CD4-positive, alpha-beta T cell treated with Interleukin-15 for 4 hours (primary cell): ENCODE measurements at places on chromosomes 2 and 18.

GRCh38 chr18:13791181-13791580 is 32.8 kb upstream of the MC5R start:
- DNase-seq, result no peak

GRCh38 chr2:135851858-135852257 is 14.9 kb upstream of the LCT start:
- no peak for DNase-seq

- DNase-seq, result no peak
These were observed 19.4 kb upstream of the ZSWIM2 start for GRCh38 chr2:186868344-186868743.

DNA sequence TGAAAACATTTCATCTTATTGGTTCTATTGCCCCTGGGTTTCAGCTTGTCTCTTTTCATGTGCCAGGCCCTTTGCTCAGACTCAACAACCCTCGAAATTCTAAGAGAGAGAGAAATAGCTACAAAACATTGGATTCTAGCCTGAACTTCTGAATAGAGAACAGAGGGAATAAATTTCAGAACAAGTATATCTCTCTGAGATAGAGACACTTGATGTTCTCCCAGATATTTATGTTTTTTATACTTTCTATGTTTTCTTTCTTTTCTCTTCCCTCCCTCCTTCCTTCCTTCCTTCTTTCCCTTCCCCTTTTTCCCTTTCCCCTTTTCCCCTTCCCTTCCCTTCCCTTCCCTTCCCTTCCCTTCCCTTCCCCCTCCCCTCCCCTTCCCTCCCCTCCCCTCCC is 279.5 kb upstream of the SPRED2 start:
- DNase-seq, result no peak

DNA sequence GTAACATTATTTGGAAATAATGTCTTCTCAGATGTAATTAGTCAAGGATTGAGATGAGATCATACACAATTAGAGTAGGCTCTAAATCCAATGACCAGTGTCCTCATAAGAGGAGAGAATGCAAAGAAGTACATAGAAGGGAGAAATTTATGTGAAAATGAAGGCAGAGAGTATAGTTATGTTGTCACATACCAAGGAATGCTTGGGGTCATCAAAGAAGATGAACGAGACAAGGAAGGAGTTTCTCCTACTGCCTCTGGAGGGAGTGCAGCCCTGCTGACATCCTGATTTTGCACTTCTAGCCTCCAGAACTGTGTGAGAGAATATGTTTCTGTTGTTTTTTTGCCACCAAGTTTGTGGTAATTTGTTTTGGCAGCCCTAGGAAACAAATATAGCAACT is 100.1 kb downstream of the GALNT13 start:
- no peak for DNase-seq

- no peak for DNase-seq
These were observed 176.7 kb downstream of the ST6GAL2 start for GRCh38 chr2:106709229-106709628.

DNA sequence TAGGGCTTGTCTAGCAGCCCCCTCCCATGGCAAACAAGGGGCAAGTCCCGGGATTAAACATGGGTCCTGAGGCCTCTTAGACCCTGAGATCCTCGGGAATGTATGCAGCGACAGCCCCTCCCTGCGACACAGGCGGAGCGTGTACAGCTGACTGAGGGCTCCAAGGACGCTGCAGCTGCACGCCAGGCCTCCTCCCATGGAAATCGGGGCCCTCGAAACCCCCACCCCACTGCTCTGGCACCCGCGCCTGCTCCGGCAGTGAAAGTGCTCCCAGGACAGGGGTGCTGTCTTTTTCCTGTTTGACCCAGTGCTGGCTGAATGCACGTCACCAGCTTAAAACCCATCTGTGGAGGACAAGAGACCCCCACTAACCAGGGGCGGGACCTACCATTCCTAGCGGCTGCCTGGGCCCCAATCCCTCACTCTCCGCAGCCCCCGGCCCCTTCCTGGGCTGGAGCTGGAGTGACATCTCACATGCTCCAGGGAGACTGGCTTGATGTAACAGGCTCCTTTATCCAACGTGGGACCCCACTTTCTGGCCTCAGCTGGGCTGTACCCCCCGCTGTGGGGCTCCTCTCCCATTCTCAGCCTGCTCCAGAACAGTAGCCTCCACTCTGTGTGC is 247.7 kb downstream of the TWIST2 start:
- no peak for DNase-seq

DNA sequence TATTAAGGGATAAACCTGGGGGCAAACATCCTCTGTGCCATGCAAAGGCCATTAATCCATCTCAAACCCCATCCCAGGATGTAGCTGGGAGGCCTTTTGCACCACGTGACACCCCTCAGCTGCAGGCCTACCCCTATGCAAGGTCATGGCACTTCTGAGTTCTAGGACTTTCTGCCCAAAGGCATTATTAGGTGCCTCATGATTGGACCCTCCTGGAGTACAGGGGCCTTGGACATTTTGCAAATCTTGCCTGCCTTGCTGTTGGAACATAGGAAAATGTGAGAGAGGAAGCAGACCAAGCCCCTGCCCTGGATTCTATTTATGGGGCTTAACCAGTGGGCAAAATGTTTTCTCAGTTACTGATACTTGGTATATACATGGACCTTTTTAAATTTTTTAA is 44.2 kb upstream of the NFU1 start:
- no peak for DNase-seq

GRCh38 chr2:18991177-18992168 is 366.9 kb downstream of the OSR1 start:
- no peak for DNase-seq

DNA sequence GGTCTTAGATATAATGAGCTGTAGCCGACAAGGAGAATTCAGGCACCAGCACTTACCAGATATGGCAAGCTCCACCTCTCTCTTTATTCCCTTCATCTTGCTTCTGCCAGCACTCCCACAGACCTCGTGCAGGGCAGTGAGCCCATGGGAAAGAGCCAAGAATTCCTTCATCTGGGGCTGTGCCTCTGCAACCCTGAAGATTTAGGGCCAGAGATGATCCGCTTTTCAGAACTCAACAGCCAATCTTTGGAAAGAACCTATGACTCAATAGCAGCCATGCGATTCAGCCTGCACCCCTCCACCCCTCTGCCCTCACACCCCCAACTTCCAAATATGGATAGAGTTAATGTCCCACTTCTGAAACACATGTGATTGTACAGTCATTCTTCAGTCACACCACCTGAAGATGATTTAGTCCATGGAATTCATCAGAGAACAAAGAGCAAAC is 533.7 kb upstream of the TNP1 start:
- no peak for DNase-seq

DNA sequence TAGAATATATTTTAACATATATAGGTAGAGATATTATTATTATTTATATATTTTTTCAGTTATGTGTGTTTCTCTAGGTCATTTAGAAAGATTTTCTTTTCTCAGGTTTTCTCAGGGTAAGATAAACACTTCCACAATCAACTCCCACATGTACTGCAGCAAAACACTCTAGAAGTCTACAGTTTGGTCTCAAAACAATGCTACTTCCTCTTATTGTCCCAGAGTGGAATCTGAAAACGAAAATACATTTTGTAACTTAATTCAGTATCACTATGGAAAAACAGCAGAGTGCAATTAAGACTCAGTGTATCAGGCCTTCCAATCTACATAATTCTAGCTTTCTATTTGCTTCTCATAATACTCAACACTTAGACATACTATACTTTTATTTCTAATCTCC is 190.1 kb upstream of the SLC35G4 start:
- DNase-seq, result no peak

DNA sequence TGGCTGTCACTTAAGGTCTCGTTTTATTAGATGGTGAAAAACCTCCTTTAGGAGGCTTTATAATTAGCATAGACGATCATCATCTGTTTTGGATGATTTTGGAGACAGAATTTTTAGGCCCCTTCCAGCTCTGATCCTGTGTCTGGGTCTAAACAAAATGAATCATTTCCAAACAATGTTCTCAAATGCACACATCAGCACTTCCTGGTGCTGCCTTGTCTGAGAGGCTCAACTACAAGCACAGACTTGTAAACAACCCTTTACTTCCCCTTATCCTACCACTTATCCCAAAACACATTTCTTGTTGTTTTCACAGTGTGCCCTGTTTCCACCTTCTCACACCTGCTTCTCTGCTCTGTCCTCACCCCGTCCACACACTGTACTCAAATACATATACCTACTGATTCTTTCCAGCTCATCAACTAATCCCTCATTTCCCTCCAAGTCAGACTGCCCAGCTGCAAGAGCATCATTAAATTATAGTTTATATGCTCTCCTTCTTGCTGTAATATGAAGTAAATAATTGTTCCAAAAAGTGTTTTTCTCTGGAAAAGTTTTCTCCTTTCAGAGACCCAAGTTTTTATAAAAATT is 71.2 kb upstream of the COL3A1 start:
- DNase-seq, result no peak

DNA sequence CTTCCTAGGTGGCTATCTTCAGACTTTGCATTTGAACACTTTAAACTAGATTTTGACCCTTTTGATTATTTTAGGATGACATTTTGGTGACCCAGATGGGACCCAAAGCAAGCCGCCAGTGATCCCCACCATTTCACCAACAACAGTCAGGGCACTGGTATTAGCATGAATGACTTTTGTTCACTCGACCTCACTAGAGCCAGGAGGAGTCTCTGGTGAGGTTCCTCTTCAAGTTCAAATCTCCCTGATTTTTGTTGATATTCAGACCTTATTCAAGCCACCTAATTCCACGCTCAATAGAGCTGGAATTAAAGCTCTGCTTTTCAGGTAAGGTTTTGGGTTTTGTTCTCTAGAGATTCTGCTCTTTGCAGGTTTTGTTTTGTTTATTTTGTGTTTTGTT is 202.3 kb downstream of the MREG start:
- no peak for DNase-seq

DNA sequence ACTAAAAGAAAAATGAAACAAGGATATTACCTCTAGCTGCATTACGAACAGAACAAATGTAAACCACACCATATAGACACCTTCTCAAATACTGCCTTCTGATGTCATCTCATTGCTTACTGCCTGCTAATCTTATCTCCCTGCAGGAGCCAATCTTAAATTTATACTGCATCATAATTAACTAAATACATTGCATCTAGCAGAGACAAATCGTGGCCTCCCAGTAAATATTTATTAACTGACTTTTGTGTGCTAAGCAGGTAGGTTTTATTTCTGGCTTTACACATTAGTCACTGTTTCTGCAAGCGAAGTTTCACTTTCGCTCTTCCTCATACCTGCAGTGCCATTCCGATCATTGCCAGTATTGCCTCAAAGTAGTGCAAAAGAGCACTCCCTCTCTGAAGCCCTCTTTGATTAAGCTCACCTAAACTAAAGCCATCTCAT is 67.5 kb downstream of the SPATS2L start:
- peak; percentile 63 for DNase-seq

DNA sequence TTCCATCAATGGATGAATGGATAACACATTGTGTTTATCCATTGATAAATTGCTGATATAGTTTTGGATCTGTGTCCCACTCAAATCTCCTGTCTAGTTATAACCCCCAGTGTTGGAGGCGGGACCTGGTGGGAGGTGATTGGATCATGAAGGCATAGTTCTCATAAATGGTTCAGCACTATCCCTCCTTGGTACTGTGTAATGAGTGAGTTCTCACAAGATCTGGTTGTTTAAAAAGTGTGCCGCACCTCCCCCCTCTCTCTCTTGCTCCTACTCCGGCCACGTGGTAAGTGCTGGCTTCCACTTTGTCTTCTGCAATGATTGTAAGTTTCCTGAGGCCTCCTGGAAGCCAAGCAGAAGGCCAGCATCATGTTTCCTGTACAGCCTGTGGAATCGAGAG is 23.9 kb upstream of the SPATA3 start:
- DNase-seq, result no peak

GRCh38 chr18:44835703-44836102 is 155.0 kb downstream of the SETBP1 start:
- DNase-seq, result no peak
